Posterior cingulate gyrus (tissue), 11 donors: ENCODE measurements at places on chromosomes 2 and 18.

DNA sequence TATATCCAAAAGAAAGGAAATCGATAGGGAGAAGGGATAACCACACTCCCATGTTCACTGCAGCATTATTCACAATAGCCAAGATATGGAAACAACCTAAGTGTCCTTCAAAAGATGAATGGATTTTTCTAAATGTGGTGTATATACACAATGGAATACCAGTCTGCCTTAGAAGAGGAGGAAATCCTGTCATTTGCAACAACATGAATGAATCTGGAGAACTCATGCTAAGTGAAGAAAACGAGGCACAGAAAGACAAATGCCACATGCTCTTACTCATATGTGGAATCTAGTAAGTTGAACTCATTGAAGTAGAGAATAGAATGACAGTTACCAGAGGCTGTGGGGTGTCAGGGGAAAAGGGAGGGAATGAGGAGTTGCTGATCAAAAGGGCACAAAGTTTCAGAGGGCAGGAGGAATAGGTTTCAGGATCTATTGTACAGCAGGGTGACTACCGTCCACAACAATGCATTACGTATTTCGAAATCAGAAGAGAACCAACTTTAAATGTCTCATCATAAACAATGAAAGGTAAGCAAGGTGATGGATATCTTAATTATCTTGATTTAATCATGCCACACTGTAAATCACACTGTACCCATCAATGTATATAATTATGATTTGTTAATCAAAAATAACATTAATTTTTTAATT, 46.1 kb downstream of the SIGLEC15 start:
- no peak for DNase-seq

DNA sequence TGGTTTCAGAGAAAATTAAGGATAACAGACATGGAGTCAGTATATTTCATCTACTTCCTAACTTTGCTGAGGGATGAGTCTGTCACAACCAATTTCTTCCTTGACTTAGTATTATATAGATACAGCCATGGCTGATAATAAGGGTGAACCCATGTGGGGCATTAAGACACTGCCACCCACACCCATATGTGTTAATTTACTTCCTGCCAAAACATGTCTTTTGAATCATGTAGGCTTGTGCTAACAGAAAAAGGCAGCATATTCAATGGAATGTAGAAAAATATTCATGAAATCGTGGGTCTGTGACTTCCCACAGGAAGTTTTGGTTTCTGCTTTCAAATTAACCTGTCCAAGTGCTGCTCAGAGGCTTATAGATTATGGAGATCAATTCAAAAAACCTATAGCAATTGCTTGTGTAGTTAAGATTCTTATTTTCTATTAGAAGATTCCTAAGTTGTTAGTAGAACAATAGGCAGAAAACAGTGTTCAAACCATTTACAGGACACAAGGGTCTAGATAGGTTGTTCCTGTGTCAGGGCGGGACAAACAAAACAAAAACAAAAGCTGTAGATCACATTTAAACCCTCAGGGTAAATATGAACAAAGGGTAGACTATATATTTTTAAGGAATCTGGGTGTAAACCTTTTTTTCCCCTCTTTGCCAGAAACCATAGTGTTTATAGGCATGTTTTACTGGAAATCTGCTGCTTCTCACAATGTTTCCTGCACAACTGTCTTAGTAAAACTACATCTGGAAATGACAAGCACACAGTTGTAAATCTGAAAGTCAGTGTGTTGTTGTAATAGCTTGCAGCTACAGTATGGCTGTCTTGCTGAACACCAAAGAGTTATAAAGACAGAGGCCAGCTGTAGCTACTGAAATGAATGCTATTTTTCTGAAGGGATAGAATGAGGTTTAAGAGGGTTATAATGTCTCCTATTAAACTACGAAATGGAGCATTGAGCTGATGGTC, 691.2 kb downstream of the EPHA4 start:
- DNase-seq: no peak

GRCh38 chr2:12291303-12291702, 425.4 kb upstream of the TRIB2 start:
- no peak for DNase-seq

GRCh38 chr18:36697905-36698304, 130.9 kb downstream of the TPGS2 start:
- DNase-seq: no peak

DNA sequence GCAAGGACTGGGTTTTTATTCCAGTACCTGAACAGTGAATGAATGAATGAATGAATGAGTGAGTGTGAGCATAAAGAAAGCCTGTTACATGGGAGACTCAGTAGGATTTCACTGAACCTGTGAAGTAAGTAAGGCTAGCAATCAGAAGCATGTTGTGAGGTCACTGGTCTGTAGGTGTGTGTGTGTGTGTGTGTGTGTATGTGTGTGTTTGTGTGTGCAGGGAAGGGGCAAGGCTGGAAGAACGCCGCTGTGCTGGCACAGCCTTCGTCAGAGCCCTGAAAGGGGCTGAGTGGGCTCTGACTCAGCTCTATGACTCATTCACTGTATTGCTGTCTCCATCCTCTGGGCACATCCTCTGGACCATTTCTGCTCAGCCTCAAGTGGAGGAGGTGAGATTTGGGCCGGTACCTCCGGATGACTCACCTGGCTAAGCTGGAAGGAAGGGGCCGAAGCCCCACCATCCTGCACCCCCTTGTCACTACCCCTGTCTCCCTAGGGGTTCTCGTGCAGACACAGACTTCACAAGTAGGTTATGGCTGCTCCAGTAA, 51.4 kb upstream of the MRPL33 start:
- peak; percentile 89 for DNase-seq

DNA sequence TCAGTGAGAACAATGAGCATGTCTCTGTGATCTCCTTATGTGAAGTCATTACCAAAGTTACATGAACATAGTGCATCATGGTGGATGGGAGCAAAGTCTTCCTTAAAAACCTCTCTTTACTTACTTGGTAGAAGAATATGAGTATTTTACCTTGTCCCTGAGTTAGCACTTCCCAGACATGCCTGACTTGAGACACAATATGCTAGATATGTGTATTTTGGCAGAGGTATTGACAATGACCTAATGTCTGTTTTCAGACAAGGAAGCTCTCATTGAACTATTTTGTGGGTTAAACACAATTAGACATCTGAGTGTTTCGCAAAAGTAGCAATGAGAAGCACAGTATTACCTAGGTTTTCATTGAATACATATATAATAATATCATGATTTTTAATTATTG, 99.1 kb upstream of the MC4R start:
- no peak for DNase-seq

DNA sequence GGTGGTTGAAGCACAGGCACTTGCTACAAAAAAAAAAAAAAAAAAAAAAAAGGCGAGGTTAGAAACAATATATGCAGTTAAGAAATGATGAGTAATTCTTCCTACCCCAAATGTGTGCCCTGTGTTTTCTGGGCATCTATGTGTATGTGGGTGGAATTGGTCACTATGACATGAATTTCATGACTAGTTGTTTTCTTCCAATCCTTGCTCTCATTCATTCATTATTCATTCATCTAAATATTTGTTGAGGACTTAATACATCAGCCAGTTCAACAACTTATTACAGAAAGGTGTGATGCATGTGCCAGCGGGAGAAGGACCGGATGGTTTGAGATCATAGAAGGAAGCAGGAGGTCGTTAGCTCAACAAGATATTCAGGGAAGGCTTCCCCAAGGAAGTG, 8.3 kb upstream of the EGR4 start:
- DNase-seq: no peak

- DNase-seq: no peak
Observed at GRCh38 chr2:196551014-196551413, 88.5 kb upstream of the CCDC150 start.

DNA sequence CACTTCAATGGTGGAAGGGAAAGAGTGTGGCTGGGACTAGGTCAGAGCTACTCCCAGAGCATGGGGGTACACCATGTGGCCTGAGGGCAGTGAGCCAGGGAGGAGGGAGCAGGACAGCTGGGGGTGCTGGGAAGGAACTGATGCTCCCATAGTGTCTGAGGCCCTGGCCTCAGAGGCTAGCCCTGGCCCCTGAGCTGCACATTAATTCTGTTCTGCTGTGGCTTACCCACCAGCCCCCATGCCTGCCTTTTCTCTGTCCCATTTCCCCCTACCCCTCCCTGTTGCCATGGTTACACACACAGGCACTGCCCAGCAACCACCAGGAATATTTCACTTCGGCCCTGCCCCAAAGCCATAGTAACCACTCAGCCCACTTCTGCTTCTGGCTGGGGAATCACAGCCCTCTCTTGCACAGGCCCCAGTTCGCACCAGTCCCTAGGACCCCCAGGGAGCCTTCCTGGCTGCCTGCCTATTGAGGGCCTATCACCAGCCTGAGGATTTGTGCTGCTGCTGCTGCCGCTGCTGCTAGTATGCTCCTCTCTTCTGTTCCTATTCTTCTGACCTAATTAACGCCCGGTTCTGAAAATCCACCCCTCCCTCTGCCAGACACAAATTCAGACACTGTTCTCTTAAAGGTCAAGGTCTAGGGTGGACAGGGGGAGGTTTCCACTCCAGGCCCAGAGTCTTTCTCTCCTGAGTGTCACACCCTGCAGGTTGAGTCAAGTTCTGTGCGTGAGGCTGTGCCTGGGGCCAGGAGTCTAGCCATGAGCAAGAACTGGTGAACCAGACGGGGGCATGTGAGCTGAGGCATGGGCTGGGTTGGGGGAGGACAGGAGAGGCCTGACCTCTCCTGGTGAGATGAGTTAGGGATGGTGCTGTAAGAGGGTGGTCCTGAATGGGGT, 87.1 kb upstream of the MCFD2 start:
- peak; percentile 84 for DNase-seq

DNA sequence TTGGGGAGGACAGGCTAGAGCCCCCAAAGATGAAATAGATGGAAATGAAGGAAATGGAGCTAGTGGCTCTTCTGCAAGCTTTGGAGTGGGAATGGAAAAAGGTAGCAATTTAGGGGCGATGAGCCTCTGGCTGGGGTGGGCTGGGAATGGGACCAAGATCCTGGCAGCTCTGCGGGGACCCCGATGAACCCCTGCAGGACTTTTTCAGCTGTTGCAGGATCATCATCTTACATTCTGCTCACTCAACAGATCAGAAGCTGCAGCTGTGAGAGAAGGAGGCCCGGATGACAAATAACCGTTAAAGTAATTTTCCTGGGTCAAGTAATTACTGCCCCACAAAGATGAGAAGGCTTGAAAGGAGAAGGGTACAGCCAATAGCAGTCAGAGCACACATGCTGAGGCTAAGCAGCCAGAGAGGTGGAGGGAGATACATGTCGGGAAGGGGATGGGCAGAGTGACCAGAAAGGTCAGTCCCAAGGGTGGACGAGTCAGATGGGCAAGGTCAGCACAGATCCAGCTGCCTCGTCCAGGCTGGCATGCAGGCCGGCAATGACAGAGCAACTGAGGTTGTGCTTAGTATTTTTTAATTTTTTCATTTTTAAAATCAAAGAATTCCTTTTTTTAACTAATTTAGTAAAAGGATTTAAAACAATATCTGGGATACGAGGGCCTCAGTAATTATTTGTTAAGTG, 245.0 kb upstream of the RAB6C start:
- no peak for DNase-seq
